Germinal center (tissue), 1 donor: ENCODE measurements at places on chromosomes 2 and 18.

GRCh38 chr2:69047625-69048145 lies 34.7 kb downstream of the ANTXR1 start:
- no peak for DNase-seq

GRCh38 chr18:23094411-23095190 lies 40.7 kb upstream of the CABLES1 start:
- DNase-seq: no peak

- DNase-seq: no peak
These were observed 427.2 kb upstream of the UBE2E3 start for GRCh38 chr2:180553094-180553715.

GRCh38 chr18:22542406-22542835 lies 124.7 kb upstream of the CTAGE1 start:
- no peak for DNase-seq

DNA sequence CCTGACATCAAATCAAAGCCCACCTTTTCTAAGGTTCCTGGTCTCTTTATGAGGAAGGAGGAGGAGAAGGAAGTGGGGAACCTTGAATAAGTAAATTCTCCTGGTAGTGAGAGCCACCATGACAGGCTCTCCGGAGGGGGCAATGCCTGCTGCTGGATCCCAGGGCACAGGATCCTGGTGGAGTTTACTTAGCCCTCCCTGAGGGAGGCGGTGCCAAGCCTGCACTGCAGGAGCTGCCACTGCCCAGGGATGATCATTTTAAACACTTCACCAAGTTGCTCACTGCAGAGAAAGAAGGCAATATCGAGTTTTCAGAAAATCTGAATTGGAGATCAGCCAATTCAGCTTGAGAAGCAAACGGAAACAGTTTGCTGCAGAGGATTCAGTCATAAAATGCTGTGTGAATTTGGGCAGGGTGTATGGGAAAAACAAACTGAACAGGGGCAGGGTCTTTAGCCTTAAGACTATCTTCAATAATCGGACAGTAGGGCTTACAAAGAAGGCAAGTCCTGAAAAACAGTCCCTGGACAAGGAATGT lies 200.7 kb downstream of the RAD51AP2 start:
- no peak for DNase-seq

- DNase-seq: no peak
These were observed 23.4 kb upstream of the KCNK3 start for GRCh38 chr2:26668856-26669750.

GRCh38 chr18:74914648-74915047 lies 294.3 kb downstream of the PTGR3 start:
- DNase-seq: no peak
